ENCODE measurements at places on chromosomes 12 and 14.

DNA sequence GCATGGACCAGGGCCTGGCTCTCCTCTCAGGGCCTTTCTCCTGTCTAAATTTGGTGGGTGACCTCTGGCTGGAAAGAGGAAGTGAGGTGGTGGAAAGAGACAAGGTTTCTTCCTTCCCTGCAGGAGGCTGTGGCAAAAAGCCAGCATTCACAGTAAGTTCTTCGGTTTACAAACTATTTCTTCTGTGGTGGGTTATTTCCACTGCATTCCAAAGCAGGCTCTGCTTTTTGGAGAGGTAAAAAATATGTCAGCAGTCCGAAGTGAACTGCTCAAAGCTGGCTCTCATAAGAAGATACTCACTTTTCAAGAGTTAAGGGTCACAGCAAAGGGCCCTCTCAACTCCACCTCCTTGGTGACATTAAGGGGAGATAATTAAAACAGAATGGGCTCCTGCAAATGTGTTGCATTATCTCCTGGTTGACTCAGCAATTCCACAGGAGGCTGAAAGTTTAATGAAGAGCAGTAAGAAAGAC is 48.9 kb upstream of the POC1B start:
- DNase-seq = no peak

DNA sequence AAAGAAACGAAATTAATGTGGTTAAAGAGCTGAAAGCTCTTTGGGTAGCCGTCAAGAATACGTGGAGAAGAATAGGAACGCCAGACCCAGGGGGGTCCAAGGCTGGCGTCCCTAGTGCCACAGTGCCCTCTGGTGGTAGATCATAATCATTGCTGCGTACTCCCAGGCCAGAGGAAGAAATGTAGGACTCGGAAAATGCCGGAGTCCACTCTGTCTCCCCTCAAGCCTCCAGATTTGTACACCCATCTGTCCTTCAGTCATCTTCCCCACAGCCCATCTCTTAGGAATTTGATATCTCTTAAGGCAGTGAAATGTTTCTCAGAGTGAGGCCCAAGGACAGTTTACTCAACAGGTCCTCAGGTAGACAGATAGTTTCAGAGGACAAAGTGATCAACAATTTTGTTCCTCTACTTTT is 25.4 kb upstream of the PLEKHG6 start:
- peak; percentile 37 for DNase-seq

- DNase-seq = no peak
Measured at GRCh38 chr14:98886982-98887381, 385.0 kb downstream of the BCL11B start.

GRCh38 chr14:94392510-94392935 is 4.1 kb upstream of the SERPINA1 start:
- no peak for DNase-seq

GRCh38 chr12:10190558-10191388 is 11.9 kb downstream of the TMEM52B start:
- DNase-seq = peak; percentile 41

DNA sequence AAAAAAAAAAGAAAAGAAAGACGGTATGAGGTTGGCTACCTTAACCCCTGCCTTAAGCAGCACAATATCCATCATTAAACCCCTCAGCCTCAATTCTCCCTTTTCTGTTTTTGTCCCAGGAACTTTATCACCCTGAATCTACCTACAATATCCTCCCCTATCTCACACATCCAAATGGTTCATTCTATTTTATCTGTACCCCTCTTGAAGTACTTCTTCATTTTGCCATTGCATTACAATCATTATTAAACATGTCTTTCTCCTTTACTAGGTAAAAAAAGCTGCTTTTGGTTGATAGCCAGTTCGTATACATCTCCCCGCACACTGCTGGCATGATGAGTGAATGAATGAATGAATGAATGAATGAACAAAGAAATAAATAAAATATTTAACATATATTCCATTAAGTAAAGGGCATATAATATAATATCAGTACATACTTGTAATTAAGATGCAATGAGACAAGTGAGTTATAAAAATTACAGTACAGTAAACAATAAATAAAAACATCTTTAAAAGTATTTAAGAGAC is 364 bp upstream of the GPR65 start:
- no peak for DNase-seq

GRCh38 chr12:10557766-10558165 is 52.1 kb downstream of the EIF2S3B start:
- DNase-seq = no peak

- DNase-seq = no peak
Measured at GRCh38 chr14:79254069-79254775, 957.1 kb downstream of the DIO2 start.

- no peak for DNase-seq
Measured at GRCh38 chr12:88388566-88389540, 191.4 kb downstream of the KITLG start.

- no peak for DNase-seq
Measured at GRCh38 chr12:130988751-130989150, 35.0 kb downstream of the ADGRD1 start.

- no peak for DNase-seq
Measured at GRCh38 chr12:10097521-10097920, 1.3 kb downstream of the CLEC1A start.

DNA sequence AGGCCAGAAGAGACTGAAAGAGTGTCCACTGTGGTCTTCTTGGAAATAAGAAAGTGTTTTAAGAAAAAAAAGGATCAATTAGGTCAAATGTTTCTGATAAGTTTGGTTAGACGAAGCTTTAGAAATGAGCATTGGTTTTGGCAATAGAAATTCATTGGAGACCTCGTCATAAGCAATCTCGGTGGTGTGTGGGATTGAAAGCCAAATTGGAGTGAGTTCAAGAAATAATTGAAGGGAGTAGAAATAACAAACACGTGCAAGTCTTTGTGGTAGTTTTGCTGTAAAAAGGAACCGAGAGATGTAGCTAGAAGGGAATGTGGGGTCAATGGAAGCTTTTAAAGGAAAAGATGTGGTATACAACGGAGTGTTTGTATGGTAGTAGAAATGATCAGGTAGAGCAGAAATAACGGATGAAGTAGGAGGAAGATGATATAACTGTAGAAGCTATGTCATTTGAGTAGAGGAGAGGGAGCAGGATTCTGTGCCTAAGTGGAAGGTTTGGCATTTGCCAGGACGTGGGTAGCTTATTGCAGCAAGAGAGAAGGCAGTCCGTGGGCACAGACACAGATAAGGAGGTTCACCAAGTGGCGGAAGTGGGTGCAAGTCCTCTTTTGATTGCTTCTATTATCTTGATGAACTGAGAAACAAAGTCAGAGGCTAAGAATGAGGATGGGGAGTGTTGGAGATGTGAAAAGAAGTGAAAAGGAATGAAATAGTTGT is 146.2 kb downstream of the DACT1 start:
- no peak for DNase-seq

DNA sequence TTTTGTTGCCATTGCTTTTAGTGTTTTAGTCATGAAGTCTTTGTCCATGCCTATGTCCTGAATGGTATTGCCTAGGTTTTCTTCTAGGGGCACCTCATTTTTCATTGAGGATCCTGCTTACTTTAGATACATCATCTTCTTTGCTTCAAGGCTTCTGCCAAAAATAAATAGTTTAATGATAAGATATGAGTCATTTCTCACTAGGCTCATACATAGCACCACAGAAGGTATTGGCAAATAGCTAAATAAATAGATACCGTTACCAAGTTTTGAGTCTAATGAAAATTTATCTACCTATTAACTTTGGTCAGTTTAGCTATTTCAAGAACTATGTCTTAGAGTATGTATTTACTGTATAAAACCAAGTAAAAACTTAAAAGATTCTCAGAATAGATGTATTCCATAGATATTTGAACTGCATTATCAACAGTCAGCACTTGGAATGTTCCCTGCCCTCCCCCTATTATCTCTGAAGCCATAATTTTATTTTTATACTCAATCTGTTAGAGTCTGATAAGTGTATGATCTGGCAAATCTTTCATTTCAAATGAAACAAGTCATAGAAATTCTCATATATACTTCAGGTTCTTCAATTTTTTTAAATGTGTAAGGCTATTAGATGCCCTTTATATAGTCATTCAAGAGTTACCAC is 310.2 kb downstream of the CCDC91 start:
- no peak for DNase-seq

DNA sequence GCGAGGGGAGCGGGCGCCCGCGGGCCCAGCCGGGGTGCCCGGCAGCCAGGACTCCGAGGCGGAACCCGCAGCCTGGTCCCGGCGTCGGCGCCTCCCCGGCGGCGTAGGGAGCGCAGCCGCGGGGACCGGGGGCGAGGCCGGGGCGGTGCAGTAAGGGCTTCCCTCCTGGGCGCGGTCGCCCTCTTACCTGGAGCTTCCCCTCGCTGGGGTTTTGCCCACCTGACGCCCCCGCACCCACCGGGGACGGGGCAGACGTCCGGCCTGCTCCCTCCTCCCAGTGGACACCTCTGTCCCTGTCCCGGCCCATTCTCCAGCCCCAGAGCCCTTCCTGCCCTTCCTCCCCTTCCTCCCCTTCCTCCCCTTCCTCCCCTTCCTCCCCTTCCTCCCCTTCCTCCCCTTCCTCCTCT is 413 bp upstream of the TUBA1C start:
- no peak for DNase-seq

- DNase-seq = no peak
Measured at GRCh38 chr14:60654334-60654821, 5.1 kb upstream of the SIX1 start.

DNA sequence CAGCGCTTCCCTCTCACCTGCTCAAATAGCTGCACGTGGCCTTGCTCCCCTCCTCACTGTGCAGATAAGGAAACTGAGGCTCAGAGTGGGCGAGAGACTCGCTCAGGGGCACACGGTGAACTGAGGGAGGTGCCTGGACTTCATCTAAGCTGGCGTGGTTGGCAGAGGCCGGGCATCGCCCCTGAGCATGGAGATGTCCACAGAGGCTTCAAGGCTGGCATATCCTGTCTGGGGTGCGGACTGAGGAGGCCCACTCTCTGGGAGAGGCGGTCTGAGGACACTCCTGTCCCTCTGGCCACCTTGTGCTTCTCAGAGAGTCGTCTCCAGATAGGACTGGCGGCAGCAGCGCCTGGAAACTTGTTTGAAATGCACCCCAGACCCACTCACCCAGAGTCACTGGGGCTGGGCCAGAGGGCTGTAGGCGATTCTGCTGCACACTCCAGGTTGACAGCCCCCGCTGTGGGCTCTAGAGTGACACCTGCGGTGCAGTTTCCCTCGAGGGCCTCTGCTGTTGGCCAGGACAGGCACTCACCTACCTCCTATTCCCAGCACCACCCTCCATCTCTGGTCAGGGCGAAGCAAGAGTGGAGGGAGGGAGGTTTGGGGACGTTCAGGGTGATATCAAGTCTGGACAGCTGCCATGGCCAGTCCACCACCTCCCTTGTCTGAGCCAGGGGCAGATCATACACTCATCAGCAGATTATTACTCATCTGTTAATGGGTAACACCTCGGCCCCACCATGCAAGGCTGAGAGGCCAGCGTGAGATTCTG is 11.2 kb upstream of the LBHD2 start:
- DNase-seq = no peak

Data from nucleus accumbens (tissue), 56 donors.